Mesothelial cell of epicardium (in vitro differentiated cells): ENCODE measurements at places on chromosomes 3 and 15. TPM values are rescaled to one million over a fixed set of nuclear protein-coding genes. Genes with fewer than 3 reads are reported as not detected.

Gene WHAMM
- total RNA-seq, result 8.8 to 9.4 TPM (median 9.3 TPM) in 3 replicates

Gene BNC1
- 49.5 to 54.0 TPM (median 50.9 TPM) in 3 replicates for total RNA-seq

Gene LRRC3B
- total RNA-seq, result 0.11 to 0.34 TPM (median 0.23 TPM) in 3 replicates

Gene CNTN6
- total RNA-seq, result 15.4 to 17.2 TPM (median 17.1 TPM) in 3 replicates

Gene STRIT1
- not detected in 3 replicates for total RNA-seq

DNA sequence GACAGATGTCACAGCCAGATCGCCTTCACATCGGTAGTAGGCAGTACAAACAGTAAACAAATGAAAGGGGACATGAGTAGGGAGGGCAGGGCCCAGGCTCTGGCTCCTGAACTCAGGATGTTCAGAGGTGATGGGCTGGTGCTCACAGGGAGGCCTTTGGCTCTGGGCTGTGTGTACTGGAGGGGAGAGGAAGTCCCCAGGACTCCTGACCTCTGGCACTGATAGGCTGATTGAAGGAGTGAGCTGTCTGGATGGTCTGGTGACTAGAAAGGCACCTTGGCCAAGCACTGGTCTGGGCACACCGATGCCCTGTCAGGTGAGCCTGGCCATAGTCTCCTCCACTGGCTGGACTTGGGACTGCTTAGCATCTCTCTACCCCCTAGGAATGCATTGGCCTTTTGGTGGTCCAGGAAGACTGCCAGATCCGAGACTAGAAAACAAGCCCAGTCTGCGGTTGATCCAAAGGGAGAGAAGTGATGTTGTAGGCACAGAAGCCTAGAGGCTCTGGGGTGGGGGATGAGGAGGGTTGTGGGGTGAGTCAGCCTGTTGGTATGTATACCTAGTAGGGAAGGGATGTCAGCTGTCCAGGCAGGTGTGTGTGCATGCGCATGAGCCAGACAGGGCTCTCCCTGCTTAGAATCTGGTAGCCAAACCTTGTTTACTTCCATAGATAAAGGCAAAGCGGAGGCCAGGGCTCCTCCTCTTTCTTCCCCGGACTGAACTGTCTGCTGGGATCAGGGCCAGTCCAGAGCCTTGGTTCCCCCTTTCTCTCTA, 1.9 kb downstream of the SPINT1 start:
- peak overlapping the region; percentile 94 for H3K4me3 ChIP-seq
- H3K27ac ChIP-seq, result peak overlapping the region; percentile 98
- H3K27me3 ChIP-seq, result peaks cover 17% of the 10 kb centered on the region
- no peak for DNase-seq
- H3K4me1 ChIP-seq, result peaks cover 44% of the 10 kb centered on the region

GRCh38 chr3:83224101-83224868, 1462.8 kb upstream of the GBE1 start:
- DNase-seq, result no peak
- H3K27ac ChIP-seq, result no peak overlapping the region

- no peaks in the 10 kb centered on the region for H3K36me3 ChIP-seq
- H3K4me1 ChIP-seq, result peaks cover 22% of the 10 kb centered on the region
- H3K4me3 ChIP-seq, result no peak overlapping the region
- no peak for DNase-seq
These were observed 8.0 kb upstream of the FILIP1L start for GRCh38 chr3:100122321-100122720.

DNA sequence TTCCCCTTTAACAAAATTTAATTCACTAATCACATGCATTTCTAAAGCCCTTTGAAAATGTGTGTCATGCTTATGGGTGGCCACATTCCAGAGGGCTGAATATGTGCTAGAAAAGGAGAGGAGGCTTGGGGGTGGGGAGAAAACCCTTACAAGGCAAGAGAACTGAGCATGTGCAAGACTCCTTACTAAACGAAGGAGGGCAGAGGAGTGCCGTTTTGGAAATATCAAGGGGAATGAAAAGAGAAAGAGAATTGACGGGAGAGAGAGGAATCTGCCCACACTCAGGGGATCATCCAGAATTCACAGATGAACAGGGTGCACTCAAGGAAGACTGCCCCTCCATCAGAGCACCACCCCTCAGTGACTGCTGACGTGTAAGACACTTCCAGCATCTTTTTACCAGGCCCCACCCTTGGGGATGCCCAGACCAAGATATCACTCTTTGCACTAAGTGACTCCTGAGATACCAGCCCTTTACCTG, 37.9 kb upstream of the TSC22D2 start:
- DNase-seq, result peak; percentile 46
- no peaks in the 10 kb centered on the region for H3K27me3 ChIP-seq
- peak overlapping the region; percentile 92 for H3K27ac ChIP-seq
- H3K4me1 ChIP-seq, result peaks cover 44% of the 10 kb centered on the region
- H3K36me3 ChIP-seq, result no peaks in the 10 kb centered on the region

GRCh38 chr3:146449076-146449475, 20.3 kb downstream of the PLSCR2 start:
- no peaks in the 10 kb centered on the region for H3K27me3 ChIP-seq
- no peaks in the 10 kb centered on the region for H3K36me3 ChIP-seq
- H3K4me3 ChIP-seq, result no peak overlapping the region
- H3K27ac ChIP-seq, result no peak overlapping the region
- H3K4me1 ChIP-seq, result no peaks in the 10 kb centered on the region

- no peaks in the 10 kb centered on the region for H3K36me3 ChIP-seq
- H3K4me1 ChIP-seq, result no peaks in the 10 kb centered on the region
- peaks cover 4% of the 10 kb centered on the region for H3K27me3 ChIP-seq
These were observed 18.7 kb upstream of the HDAC11 start for GRCh38 chr3:13461169-13462124.

DNA sequence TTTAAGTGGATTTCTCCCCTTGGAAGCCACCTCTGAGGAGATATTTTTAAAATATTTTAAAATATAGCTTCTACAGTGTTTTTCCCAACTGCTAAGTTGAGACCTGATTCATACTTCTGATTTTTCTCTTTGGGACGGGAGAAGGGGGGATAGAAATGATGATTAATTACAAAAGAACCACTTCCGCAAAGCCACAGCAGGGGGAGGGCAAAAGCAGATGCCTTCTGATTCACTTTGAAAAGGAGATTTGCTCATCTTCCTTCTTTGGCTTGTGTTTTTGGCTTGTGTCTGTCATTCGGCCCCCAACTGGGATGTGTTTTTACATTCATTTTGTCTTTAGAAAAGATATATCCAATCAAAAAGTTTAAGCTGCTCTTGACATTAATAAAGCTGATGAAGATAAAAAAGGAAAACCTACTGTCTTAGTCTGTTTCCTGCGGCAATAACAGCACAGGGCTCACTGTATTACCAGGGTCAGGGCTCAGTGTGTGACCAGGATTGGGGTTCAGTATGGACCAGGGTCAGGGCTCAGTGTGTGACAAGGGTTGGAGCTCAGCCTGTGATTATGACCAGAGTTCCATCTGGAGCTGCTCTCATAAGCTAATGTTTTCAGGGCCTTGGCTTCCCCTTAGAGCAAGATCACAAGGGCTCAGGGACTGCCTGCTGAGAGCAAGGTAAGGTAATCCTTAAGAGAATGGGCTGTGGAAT, 223.2 kb downstream of the MTHFS start:
- H3K4me3 ChIP-seq, result no peak overlapping the region
- H3K27me3 ChIP-seq, result peaks cover 25% of the 10 kb centered on the region
- H3K4me1 ChIP-seq, result peaks cover 3% of the 10 kb centered on the region
- no peaks in the 10 kb centered on the region for H3K36me3 ChIP-seq
- H3K27ac ChIP-seq, result no peak overlapping the region
- no peak for DNase-seq

DNA sequence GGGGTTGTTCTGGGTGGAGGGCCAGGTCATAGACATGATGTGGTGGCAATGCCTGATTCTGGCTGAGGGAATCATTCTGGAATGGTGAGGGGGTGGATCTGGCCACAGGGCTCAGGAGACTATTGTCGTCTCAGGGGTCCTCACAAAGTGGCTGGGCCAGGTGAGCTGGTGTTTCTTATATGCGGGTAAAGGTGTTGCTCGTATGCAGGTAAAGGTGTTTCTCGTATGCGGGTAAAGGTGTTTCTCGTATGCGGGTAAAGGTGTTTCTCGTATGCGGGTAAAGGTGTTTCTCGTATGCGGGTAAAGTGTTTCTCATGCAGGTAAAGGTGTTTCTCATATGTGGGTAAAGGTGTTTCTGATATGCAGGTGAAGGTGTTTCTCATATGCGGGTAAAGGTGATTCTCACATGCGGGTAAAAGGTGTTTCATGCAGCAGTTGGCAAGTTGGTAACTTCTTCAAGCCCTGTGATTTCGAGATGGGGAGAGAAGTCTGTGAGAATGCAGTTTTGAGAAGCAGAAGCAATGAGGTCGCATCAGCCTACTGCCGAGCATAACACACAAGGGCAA, 10.5 kb upstream of the MUC4 start:
- no peaks in the 10 kb centered on the region for H3K36me3 ChIP-seq
- H3K4me3 ChIP-seq, result no peak overlapping the region
- no peak overlapping the region for H3K27ac ChIP-seq
- H3K27me3 ChIP-seq, result no peaks in the 10 kb centered on the region
- H3K4me1 ChIP-seq, result peaks cover 3% of the 10 kb centered on the region

DNA sequence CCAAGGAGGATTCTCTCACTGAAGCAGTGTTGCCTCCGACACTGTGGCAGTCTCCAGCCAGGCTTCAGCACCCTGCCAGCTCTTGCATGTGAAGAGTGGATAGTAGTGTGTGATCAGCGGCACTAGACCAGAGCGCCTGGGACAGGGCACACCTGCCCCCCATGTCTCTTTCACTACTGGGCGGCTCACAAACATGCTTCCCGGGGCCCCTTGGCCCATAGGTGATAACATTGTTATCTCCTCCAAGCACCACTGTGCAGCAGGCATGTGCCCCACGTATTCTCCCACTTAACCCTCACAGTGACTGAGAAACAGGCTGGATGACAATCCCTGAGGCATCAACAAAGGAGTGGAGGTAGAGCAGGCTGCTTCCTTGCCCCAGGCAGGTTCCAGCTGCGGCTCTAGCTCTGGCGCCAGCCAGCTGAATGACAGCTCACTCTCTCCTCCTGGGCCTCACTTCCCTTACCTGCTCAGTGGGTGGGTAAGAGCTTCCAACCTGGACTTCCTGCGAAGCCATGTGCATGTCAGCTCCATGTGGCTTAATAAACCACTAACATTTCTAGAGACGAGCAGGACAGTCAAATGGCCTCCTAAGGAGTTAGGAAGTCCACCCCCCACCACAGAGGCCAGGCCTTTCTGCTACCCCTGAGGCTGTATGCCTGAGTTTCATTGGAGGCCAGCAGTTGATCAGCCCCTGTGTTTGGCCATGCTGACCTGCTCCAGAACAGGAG, 37.8 kb downstream of the KLF13 start:
- H3K27me3 ChIP-seq, result no peaks in the 10 kb centered on the region
- no peak for DNase-seq
- H3K4me1 ChIP-seq, result peaks cover 36% of the 10 kb centered on the region
- H3K36me3 ChIP-seq, result peaks cover 4% of the 10 kb centered on the region
- H3K4me3 ChIP-seq, result no peak overlapping the region

- DNase-seq, result no peak
- peak overlapping the region; percentile 18 for H3K27ac ChIP-seq
- H3K36me3 ChIP-seq, result no peaks in the 10 kb centered on the region
- peaks cover 35% of the 10 kb centered on the region for H3K4me1 ChIP-seq
These were observed 31.1 kb downstream of the LSM3 start for GRCh38 chr3:14209581-14210289.

DNA sequence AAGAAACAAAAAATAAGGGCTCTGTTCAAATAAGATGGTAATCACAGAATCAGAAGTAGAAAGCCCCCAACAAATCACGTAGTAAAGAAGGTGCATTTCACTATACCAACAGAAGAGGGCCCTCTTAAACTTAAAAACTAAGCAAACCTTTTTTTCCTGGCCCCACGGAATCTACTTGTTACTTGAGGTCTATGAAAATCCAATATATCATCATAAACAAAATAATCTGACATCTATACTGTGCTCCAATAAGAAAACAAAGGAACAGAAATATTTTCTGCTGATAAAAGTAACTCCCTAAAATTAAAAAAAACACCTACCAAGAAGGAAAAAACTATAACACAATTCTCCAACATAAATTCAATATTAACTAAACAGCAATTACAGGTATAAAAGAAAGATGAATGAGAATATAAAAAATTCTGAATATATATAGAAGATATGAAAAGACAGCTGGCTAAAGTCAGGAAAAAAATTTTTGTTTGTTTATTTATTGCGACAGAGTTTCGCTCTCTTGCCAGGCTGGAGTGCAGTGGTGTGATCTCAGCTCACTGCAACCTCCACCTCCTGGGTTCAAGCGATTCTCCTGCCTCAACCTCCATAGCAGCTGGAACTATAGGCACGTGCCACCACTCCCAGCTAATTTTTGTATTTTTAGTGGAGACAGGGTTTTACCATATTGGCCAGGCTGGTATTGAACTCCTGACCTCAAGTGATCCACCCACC, 81.8 kb downstream of the CLASP2 start:
- no peak overlapping the region for H3K27ac ChIP-seq
- H3K4me1 ChIP-seq, result peaks cover 4% of the 10 kb centered on the region
- H3K4me3 ChIP-seq, result no peak overlapping the region
- DNase-seq, result no peak

DNA sequence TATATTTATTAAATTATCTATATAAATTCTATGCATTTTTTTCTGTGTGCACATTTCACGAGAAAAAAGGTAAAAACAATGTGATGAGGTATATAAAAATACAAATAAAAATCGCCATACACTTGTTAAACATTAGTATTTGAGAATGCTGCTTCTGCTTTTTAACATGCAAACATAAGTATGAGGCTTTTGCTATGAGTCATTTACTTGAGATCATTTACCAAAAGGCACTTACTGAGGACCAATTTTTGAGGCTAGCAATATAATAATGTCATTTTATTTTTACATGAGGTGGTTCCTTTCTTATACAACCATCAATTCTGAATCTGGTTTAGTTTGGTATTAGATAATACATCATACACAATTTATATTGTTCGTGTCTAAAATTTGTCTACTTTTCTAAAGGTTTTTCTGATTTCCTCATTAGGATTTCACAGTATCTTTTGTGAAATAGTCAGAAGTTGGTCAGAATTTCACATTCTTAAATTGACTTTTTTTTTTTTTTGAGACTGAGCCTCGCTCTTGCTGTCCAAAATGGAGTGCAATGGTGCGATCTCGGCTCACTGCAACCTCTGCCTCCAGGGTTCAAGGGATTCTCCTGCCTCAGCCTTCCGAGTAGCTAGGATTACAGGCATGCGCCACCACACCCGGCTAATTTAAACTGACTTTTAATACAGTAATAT, 25.6 kb downstream of the DCUN1D1 start:
- H3K4me3 ChIP-seq, result no peak overlapping the region
- peaks cover 45% of the 10 kb centered on the region for H3K36me3 ChIP-seq
- H3K27me3 ChIP-seq, result no peaks in the 10 kb centered on the region
- no peak for DNase-seq

- H3K4me1 ChIP-seq, result peaks cover 14% of the 10 kb centered on the region
- peaks cover 7% of the 10 kb centered on the region for H3K27me3 ChIP-seq
- H3K4me3 ChIP-seq, result no peak overlapping the region
- no peaks in the 10 kb centered on the region for H3K36me3 ChIP-seq
- H3K27ac ChIP-seq, result no peak overlapping the region
- DNase-seq, result peak; percentile 8
These were observed 203.5 kb upstream of the LINGO1 start for GRCh38 chr15:77836121-77836692.

- H3K36me3 ChIP-seq, result no peaks in the 10 kb centered on the region
- no peak overlapping the region for H3K4me3 ChIP-seq
- DNase-seq, result no peak
- H3K27ac ChIP-seq, result no peak overlapping the region
- H3K4me1 ChIP-seq, result no peaks in the 10 kb centered on the region
These were observed 14.7 kb upstream of the PXYLP1 start for GRCh38 chr3:141216975-141217374.
